ENCODE measurements at places on chromosomes 12 and 14.
A peak's percentile ranks its signal among the peaks of the same experiment; 100 is the strongest.

- DNase-seq = no peak
Observed at GRCh38 chr12:95608252-95609033, 57.2 kb upstream of the USP44 start.

GRCh38 chr14:106605548-106606448, 1079.4 kb downstream of the TMEM121 start:
- no peak for DNase-seq

DNA sequence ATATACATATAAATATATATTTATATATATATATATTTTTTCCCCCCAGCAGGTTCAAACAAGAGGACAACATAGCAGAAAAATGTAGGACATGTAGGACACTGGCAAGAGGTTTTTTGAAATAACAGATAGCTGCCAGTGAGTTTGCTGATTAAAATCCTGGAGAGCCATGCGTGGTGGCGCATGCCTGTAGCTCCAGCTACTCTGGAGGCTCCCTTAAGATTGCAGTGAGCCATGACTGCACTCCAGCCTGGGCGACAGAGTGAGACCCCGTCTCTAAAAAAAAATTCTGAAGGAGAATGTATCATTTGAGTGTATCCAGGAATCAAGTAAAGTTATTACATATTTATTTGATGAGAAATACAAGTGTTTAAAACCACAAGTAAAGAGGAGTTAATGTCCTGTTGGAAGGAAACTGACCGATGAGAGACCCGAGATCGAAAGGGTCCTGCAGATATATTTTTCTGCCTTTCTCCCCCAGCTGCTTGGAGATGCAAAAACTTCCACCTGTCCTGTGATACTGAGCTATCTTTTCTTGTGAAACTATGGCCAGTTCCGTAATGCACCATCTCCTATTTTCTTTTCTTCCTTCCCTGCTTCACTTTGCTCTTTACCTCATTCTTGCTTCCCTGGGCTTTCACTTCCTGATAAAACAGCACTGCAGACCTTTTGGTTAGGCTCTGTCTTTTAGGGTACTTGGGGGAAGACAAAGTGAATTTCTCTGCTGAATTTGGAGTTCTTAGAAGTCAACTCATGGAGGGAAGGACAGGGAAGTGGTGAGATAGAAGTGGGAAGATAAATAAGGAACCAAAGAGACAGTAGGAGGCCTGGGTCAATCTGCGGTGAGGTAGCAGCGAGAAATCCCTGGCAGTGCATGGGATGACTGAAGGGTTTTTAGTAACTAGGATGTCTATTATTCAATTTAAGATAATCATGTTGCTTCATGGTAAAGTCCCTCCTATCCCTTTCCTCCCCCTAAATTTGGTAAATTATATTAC, 41.2 kb upstream of the SLC2A13 start:
- DNase-seq = no peak

DNA sequence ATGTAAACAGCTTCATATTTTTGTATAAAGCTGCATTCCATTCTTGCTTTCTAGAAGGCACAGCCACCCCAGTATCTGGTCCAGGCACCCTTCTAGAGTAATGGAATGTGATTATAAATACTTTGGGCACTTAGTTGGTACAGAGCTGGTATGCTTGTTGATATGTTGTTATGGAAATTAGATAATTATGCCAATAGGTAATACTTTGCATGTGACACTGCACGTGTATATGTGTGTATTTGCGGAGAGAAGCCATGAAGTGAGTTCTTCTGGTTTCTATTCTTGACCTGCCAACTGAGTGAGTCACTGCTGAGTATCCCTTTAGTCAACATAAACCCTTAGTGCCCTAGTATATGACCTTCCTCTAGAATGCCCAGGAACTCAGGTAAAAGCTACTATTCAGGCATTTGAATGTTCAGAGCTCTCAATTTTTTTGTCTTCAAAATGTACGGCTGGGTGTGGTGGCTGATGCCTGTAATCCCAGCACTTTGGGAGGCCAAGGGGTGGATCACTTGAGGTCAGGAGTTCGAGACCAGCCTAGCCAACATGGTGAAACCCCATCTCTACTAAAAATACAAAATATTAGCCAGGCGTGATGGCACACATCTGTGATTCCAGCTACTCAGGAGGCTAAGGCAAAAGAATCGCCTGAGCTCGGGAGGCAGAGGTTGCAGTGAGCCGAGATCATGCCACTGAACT, 6.2 kb upstream of the TCP11L2 start:
- DNase-seq = peak; percentile 50

GRCh38 chr12:124692443-124692842, 125.0 kb upstream of the NCOR2 start:
- no peak for DNase-seq

DNA sequence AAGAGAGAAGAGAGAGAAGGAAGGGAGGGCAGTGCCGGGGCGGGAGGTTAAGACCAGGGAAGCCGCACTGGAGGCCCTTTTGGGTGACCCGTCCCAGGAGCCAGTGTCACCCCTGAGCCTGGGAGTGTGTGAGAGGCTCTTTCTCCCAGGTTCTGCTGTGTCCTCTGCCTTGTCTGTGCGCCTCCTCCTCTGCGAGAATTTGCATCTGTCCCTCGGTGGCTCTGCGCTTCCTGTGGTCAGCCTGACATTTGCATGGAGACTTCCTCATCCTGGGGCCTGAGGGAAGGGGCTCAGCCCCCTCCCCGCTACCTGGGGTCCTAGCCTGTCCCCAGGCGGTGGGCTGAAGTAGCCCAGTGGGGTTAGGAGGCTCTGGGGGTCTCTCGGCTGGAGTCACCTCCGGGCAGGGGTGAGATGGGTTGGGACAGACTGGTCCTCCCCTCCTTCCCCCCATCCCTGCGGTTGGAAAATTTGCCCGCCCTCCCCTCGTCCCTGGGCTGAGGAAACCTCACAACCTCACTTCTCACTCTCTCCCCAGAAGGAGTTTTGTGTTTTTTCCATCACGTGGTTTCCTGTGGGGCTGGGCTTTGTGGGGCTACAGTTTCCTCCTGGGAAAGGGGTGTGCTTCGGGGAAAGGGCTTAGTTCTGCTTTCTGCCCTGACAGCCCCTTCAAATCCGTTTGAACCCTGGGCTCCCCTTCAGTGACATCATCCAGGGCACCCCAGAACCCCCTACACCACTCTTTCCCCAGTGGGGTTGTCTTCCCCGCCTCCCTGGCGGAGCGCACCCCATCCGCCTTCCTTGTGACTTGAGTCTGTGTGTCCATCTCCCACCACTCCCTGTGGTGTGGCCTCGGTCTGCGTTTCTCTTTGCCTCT, 2.5 kb downstream of the PTPN6 start:
- DNase-seq = no peak
